ENCODE measurements at places on chromosomes 2 and 18. TPM values are rescaled to one million over a fixed set of nuclear protein-coding genes. Genes with fewer than 3 reads are reported as not detected.

DNA sequence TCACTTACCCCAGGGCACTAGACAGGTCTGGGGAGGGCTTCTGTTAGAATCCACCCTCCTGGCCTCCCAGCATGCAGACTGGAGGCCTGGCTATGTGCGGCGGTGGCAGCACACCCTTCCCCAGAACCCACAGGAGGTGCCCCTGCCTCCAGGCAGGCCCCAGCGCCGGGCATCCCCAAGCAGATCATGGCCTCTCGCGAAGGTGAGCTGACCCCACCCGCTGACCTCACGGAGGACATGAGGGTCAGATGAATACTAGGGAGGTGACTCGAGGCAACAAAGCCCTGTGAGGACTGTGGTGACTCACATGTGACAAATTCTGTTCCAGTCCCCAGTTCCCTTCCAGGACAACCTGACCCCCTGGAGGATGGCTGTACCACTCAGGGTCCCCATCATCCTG is 1.9 kb downstream of the MAB21L4 start:
- DNase-seq, result no peak
- H3K4me3 ChIP-seq, result no peak overlapping the region
- H3K36me3 ChIP-seq, result no peaks in the 10 kb centered on the region
- no peak overlapping the region for H3K27ac ChIP-seq

DNA sequence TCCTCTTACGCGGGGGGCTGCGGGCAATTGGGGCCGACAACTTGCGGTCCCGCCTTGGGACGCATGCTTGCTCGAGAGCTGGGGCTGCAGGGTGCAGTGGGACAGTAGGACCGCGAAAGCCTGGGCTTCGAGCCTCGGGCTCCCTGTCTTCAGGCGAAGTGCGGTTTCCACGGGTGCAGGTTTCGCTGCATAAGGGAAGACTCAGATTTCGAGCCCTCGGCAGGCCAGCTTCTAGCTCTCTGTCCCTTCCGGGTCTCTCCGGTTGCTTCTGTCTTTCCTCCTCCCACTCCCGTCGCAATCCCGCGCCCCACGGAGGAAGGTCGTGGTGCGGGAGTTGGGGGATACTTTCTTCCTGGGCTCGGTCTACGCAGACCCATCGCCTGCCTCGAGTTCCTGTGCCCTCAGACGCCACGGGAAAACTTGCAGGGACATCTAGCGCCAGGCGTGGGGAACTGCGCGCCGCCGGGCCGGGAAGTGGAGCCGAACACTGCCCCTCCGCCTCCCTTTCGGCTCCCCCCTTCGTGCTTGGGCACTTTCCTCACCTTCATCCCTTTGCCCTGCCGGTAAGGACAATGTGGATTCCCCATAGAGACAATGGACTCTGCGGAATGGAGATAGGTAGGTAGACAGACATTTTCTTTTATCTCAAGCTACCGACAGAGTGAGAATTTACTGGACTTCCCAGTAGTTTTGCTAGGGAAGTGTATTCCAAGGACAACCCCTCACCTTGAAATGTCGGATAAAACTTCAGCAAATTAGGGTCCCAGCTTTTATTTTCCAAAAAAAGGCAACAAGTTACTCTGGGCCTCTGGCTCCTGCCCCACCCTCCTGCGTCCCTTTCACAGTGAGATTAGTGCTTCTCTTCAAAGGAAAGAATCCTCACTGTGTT is 4.2 kb upstream of the HOXD13 start:
- H3K27ac ChIP-seq, result no peak overlapping the region
- peaks cover 43% of the 10 kb centered on the region for H3K4me1 ChIP-seq
- peaks cover 100% of the 10 kb centered on the region for H3K27me3 ChIP-seq

DNA sequence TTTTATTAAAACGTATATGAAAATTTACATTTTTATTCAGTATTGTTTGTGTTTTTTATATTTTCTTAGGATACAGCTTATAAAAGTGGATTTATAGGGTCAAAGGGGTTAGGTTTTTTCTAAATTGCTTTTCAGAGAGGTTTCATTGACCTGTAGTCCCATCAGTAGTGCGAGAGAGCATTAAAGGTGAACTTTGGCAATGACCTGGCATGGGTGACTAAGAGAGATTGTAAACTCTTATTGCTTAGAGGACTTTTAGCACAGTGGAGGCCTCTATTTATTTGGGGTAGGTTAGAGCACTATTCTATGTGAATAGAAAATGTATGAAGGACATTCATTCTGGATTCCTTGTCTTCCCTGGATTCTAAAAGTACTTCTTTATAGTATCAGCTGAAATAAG is 16.0 kb upstream of the TNP1 start:
- H3K27me3 ChIP-seq, result no peaks in the 10 kb centered on the region
- H3K4me3 ChIP-seq, result no peak overlapping the region
- no peak overlapping the region for H3K27ac ChIP-seq
- no peak for DNase-seq
- H3K4me1 ChIP-seq, result no peaks in the 10 kb centered on the region
- no peaks in the 10 kb centered on the region for H3K36me3 ChIP-seq

MC2R gene
- not detected for total RNA-seq

OTOS gene
- not detected for total RNA-seq

- H3K4me3 ChIP-seq, result no peak overlapping the region
- no peak overlapping the region for H3K27ac ChIP-seq
- H3K4me1 ChIP-seq, result no peaks in the 10 kb centered on the region
- no peak for DNase-seq
- H3K27me3 ChIP-seq, result peaks cover 8% of the 10 kb centered on the region
These were observed 9.7 kb upstream of the TPO start for GRCh38 chr2:1403565-1403964.

OR6B2 gene
- total RNA-seq, result not detected

ZNF519 gene
- 3.8 TPM for total RNA-seq

DNA sequence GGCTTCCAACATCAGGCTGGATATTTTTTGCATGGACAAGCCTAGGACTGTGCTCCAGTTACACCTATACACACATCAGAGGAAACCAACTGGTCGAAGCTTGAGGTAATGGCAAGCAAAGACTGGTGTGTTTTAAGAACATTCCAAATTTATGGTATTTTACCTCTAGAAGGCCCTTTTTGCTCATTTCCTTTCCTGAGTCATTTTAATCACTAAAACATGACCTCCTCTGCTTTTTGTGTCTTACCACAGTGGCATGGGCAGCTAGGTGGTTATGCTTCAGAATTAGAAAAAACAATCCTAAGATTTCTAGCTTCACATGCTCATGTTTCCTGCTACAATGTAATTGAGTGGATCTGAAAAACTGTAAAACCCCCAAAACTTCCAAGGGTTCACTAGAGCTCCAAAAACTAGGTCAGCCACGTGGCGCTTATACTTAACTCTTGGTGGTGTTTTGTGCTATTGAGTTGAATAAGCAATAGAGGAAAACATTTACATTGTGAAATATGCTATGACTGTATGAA is 30.6 kb upstream of the CHRNA1 start:
- no peaks in the 10 kb centered on the region for H3K27me3 ChIP-seq
- no peak for DNase-seq
- peaks cover 12% of the 10 kb centered on the region for H3K36me3 ChIP-seq

DNA sequence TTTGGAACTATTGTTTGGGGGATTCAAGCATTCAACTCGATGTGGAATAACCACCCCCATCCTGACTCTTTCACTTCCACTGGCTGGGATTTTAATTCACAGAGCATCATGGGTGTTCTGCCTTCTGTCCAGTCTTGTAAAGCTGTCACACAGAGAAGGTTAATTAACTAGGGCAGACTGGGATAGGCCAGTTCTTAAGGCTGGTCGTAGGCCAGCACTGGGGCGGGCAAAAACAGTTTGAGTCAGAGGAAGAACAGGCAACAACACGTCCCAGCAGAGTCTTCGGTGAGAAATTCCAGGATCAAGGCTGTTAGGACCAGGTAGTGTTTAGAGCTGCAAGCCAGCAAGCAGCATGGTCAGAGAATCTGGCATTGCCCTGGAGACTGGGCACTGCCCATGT is 4.0 kb upstream of the RNF152 start:
- H3K27ac ChIP-seq, result peak overlapping the region; percentile 28
- no peaks in the 10 kb centered on the region for H3K36me3 ChIP-seq
- H3K4me3 ChIP-seq, result no peak overlapping the region
- peaks cover 35% of the 10 kb centered on the region for H3K4me1 ChIP-seq
- DNase-seq, result peak; percentile 26
- no peaks in the 10 kb centered on the region for H3K27me3 ChIP-seq

LIPG gene
- total RNA-seq, result not detected

DNA sequence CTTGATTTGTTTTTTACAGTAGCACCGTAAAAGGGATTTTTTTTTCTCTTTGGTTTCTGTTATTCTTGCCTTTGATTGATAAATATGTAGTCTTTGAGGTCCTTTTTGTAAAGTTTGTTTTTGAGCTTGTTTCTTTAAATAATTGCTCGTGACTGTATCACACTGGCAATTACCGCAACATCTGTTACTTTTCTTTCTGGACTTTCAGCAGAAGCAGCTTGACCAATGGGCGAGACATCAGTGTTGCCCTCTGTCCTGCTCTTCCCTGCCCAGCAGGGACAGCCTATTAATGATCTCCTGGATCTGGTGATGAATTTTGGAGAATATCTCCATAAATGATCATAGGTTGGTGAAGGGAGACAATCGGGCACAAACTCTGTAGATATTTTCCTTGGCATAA is 74.9 kb downstream of the TDRD15 start:
- H3K36me3 ChIP-seq, result no peaks in the 10 kb centered on the region
- H3K4me1 ChIP-seq, result no peaks in the 10 kb centered on the region
- no peaks in the 10 kb centered on the region for H3K27me3 ChIP-seq
- H3K4me3 ChIP-seq, result no peak overlapping the region
- no peak overlapping the region for H3K27ac ChIP-seq

GRCh38 chr18:3784949-3785348 is 335.0 kb downstream of the TGIF1 start:
- no peaks in the 10 kb centered on the region for H3K4me1 ChIP-seq
- H3K36me3 ChIP-seq, result no peaks in the 10 kb centered on the region
- no peaks in the 10 kb centered on the region for H3K27me3 ChIP-seq
- DNase-seq, result no peak
- no peak overlapping the region for H3K4me3 ChIP-seq

SLC5A7 gene
- not detected for total RNA-seq

- no peak overlapping the region for H3K4me3 ChIP-seq
- no peaks in the 10 kb centered on the region for H3K36me3 ChIP-seq
- DNase-seq, result no peak
These were observed 187.4 kb downstream of the LPIN1 start for GRCh38 chr2:11933854-11934253.

- DNase-seq, result no peak
- no peaks in the 10 kb centered on the region for H3K4me1 ChIP-seq
- H3K27me3 ChIP-seq, result peaks cover 4% of the 10 kb centered on the region
- no peaks in the 10 kb centered on the region for H3K36me3 ChIP-seq
- no peak overlapping the region for H3K27ac ChIP-seq
These were observed 716.5 kb upstream of the RAB6C start for GRCh38 chr2:129262934-129263333.

GRCh38 chr2:212299333-212299732 is 239.3 kb downstream of the ERBB4 start:
- H3K27me3 ChIP-seq, result no peaks in the 10 kb centered on the region
- no peak overlapping the region for H3K4me3 ChIP-seq
- DNase-seq, result no peak
- no peaks in the 10 kb centered on the region for H3K4me1 ChIP-seq
- H3K36me3 ChIP-seq, result no peaks in the 10 kb centered on the region

DNA sequence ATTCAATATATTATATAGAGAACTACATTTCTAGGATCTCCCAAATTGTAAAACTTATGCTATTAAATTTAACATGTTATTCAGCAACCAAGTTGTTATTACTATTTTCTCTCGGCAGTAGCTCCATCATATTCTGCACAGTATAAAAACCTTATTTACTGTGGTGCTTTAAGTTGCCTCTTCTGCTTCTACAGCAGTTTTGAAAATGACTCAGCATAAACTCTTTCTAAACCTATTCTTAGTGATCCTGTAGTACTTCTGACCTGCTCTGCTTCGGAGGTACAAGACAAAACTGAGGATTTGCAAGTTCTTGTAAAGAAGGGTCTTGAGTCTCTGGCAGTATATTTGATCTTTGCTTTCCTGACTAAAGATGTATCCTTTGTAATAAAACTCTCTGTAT is 567.2 kb downstream of the TMX3 start:
- no peaks in the 10 kb centered on the region for H3K36me3 ChIP-seq
- H3K27ac ChIP-seq, result no peak overlapping the region
- H3K4me1 ChIP-seq, result no peaks in the 10 kb centered on the region
- no peaks in the 10 kb centered on the region for H3K27me3 ChIP-seq
- no peak for DNase-seq
- H3K4me3 ChIP-seq, result no peak overlapping the region

DNA sequence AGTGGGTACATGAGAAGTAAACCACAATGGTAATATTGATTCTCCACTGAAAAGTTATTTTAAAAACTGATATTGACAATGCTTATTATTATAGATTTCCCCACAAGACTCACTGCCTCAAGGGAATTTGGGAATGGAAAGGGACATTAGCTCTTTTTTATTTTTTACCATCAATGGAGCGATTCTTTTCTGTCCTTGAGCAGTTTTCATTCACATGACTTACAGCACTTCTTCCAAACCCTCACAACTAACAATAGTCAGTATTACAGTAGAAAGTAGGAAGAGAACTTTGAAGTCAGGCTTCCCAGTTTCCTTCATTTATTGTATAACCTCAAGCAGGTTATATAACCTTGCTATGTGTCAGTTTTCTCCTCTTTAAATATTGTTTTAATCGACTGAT is 4.3 kb upstream of the UNC80 start:
- H3K4me3 ChIP-seq, result no peak overlapping the region
- H3K27me3 ChIP-seq, result peaks cover 34% of the 10 kb centered on the region
- peaks cover 9% of the 10 kb centered on the region for H3K4me1 ChIP-seq
- H3K36me3 ChIP-seq, result no peaks in the 10 kb centered on the region
- no peak overlapping the region for H3K27ac ChIP-seq

DNA sequence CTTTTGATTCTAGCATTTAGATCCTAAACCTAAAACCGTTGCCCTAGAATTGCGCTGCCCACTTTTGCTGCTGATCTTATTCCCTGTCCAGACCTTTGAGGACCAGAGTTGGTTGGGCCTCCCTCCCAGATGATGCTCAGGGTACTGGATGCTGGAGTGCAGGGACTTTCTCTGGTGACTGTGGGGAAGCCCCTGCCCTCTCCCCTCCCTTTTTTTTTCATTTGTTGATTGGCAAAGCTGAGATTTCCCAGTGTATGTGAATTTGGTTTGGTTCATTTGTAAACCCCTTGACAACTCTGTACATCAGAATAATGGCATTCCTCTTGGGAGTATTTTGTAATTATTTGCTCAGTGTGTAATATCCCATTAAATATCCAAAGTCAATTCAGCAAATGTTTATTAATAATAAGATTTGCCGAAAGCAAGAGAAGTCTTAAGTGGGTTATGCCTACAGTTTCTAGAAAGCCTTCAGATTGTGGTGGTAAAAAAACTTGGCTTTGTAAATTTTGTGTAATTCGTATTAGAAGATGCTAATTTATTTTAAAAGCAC is 28.3 kb downstream of the RAB31 start:
- no peaks in the 10 kb centered on the region for H3K27me3 ChIP-seq
- H3K4me3 ChIP-seq, result no peak overlapping the region
- no peaks in the 10 kb centered on the region for H3K4me1 ChIP-seq
- H3K36me3 ChIP-seq, result no peaks in the 10 kb centered on the region
- no peak for DNase-seq
- H3K27ac ChIP-seq, result no peak overlapping the region

GRCh38 chr2:171210864-171211431 is 50.3 kb upstream of the TLK1 start:
- no peak overlapping the region for H3K27ac ChIP-seq
- peaks cover 38% of the 10 kb centered on the region for H3K27me3 ChIP-seq
- no peaks in the 10 kb centered on the region for H3K4me1 ChIP-seq
- no peak overlapping the region for H3K4me3 ChIP-seq
- no peak for DNase-seq

AGAP1 gene
- 18.1 TPM for total RNA-seq

BABAM2 gene
- 58.9 TPM for total RNA-seq

GNLY gene
- total RNA-seq, result 1.5 TPM
